Calu3 (cell line): ENCODE measurements at places on chromosomes 2 and 18. TPM values are rescaled to one million over a fixed set of nuclear protein-coding genes. Genes with fewer than 3 reads are reported as not detected.

Gene RTP5
- total RNA-seq, result not detected in 2 replicates

Gene RAX
- not detected in 2 replicates for total RNA-seq

Gene PSMA8
- not detected in 2 replicates for total RNA-seq

Gene RND3
- 118 and 143 TPM in 2 replicates for total RNA-seq

Gene GALNT3
- total RNA-seq, result 75.0 and 79.8 TPM in 2 replicates

Gene CHRNA1
- total RNA-seq, result not detected in 2 replicates

Gene SPHKAP
- not detected in 2 replicates for total RNA-seq

Gene ALPI
- total RNA-seq, result not detected in 2 replicates

Gene ZNF521
- total RNA-seq, result 0.07 TPM in 1 of 2 replicates, not detected in the other

Gene SIX3
- total RNA-seq, result not detected in 2 replicates

Gene RBM44
- total RNA-seq, result 0.56 and 1.0 TPM in 2 replicates

Gene SEPTIN10
- 64.3 and 72.2 TPM in 2 replicates for total RNA-seq

Gene RAPGEF4
- total RNA-seq, result 0.37 and 1.8 TPM in 2 replicates
